ENCODE measurements at places on chromosomes 5 and 9.

DNA sequence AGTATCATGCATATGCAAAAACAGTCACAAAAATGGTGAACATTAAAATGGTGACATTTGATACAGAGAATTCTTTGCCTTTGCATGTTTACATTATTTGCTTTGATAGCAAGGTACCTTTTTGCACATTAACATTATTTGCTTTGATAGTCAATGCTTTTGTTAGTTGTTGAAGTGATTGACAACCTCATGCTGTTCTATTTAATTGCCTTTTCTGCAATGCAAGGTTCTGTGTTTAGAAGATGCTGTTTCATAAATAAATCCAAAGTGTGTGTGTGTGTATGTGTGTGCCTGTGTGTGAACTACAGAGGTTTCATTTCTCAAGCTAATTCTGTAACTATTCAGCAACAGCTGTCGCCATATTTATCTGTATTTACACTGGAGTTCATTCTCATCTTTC lies 668.7 kb downstream of the NR2F1-AS1 start:
- no peak for DNase-seq

DNA sequence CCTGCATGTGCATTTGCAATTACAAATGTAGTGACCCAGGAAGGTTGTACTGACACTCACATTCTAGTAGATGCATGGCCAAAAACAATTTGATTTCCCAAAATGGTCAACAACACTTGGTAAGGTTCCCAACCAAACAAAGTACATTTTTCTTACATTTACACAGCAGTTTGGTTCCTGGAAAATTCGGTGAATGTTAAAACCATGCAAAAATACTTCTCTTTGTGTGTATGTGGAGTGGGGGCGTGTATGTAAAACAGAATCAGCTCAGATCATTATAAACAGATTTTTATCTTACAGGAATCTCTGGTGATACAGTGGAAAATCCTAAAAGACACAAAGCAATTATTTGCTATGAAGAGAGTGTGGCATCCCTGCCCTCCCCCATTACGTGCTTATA lies 25.1 kb upstream of the MELK start:
- DNase-seq, result no peak

DNA sequence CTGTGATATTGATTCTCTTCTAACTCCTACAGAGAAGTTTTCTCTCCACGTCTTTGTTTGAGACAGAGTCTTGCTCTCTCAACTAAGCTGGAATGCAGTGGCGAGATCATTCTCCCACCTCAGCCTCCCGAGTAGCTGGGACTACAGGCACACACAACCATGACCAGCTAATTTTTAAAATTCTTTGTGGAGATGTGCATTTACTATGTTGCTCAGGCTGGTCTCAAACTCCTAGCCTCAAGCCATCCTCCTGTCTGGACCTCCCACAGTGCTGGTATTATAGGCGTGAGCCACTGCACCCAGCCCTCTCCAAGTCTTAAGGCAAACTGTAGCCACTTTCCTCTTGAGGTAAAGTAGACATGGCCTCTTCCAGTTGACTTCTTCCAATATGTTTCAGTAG lies 72.2 kb downstream of the SNX18 start:
- no peak for DNase-seq

DNA sequence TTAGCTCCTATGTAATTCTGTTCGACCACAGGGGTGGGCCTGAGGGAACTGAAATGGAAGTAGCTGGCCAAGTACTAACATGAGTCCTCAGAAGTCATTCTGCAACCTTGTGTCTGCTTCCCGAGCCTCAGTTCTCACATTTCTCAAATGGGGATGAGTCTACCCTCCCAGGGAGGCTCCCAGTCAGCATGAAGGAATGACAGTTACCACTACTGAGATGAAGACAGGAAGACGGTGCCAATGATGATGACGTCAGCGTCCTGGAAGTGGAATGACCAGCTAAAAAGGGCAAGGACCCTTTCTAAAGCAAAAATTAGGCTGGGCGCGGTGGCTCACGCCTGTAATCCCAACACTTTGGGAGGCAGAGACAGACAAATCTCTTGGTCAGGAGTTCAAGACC lies 6.8 kb downstream of the PIP5KL1 start:
- no peak for DNase-seq
